ENCODE measurements at places on chromosomes 1 and 21.

GRCh38 chr1:245084551-245084950 lies 70.2 kb upstream of the KIF26B start:
- no peak for DNase-seq

- no peak for DNase-seq
Measured at GRCh38 chr1:226406401-226406881, 1.5 kb downstream of the PARP1 start.

GRCh38 chr1:152888126-152888525 lies 10.0 kb downstream of the SMCP start:
- DNase-seq = no peak

DNA sequence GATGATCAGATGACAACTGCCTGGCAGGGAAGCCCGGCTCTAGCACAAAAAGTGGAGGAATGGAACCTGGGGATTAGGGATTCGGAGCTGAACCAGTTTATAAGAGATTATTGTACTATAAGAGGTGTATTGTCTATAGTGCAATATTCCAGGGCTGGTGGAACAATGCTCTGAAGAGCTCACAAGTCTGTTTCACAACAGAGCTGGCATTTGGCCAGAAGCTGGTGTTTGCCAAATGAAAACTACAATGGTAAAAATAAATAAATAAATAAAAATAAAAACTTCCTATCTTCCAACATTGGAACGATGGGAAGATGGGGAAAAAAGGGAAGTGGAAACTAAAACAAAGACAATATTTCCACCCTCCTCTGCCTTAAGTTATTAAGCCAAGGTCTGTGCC lies 73.5 kb downstream of the CHODL start:
- no peak for DNase-seq

DNA sequence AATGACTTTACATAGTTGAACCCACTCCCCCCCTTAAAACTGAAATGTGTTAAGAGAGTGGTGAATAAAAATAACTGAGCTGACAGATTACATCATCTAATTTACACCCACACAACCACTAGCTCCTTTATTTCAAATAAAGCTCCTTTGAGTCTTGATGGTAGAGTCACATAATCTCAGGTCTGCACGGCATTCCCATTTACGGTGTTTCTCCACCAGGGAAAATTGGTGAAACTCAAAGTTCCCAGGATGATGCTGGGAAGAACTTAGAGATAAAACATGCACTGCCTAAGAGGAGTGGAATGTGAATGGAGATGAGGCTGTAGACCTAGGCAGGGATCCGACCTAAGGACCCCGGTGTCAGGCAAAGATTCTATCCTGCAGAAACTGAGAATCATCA lies 727.8 kb upstream of the ADAMTS5 start:
- DNase-seq = no peak

DNA sequence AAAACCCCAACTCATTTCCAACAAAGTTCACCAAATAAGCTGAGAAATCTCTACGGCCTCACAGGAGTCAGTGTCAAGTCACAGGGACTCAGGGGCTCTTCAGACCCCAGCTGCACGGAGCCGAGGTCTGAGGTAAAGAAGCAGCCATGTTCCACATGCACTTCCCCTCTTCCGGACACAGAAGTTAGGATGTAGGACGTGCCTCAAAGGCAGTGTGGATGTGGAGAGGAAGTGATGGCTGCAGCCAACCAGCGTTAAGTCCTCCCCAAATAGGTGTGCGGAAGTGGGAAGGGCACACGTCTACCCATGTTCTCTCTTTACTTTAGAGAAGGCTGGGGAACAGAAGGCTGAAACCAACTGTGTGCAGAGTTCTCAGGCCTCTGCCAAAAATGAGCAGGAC lies 14.6 kb upstream of the NCF2 start:
- DNase-seq = no peak

DNA sequence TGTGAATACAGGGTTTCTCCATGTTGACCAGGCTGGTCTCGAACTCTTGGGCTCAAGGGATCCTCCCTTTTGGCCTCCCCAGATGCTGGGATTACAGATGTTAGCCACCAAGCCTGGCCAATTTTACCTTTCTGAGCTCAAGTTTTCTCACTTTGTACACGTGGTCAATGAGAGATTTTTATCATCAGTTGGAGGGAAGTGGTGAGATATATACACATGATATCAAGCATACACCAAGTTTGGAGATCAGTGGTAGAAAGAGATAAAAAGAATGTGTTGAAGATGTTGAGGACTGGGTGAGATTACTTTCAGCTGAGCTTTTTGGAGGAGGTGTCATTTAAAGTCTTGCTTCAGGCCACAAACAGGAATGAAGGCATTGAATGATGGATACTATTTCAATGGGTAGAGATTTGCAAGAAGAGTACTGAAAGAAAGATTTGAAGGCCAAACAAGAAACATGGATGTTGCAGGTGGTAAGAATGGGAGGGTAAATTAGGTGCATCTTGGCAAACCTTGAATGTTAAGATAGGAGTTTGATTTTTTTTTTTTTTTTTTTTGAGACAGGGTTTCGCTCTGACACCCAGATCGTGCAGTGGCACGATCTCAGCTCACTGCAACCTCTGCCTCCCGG lies 3.0 kb upstream of the SESN2 start:
- no peak for DNase-seq
